Stimulated activated CD8-positive, alpha-beta memory T cell treated with anti-CD3 and anti-CD28 coated beads, Interleukin-12 subunit alpha, Interleukin-12 subunit beta, amount 100 ng/mL, for 4 hours (primary cell): ENCODE measurements at places on chromosomes 3 and 15.

GRCh38 chr3:156601497-156601896 is 46.6 kb upstream of the SSR3 start:
- DNase-seq: no peak

DNA sequence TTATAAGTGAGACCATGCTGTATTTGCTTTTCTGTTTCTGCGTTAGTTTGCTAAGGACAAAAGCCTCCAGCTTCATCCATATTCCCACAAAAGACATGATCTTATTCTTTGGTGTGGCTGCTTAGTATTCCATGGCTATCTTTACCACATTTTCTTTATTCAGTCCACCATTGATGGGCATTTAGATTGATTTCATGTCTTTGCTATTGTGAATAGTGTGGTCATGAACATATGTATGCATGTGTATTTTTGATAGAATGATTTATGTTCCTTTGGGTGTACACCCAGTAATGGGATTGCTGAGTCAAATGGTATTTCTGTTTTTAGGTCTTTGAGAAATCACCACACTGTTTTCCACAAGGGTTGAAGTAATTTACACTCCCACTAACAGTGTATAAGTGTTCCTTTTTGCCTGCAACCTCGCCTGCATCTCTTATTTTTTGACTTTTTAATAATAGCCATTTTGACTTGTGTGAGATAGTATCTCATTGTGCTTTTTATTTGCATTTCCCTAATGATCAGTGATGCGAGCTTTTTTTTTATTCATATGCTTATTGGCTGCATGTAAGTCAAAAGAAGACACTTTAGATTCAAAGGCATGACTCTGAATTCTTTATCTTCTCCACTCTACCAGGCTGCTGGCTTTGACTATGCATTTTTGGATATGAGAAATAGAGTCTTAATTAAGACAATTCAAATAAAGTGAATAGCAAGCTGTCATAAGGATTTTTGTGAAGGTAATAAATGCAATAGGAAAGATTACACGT is 183.3 kb upstream of the SYNPR start:
- no peak for DNase-seq

GRCh38 chr15:77085297-77085696 is 14.4 kb upstream of the TSPAN3 start:
- no peak for DNase-seq

DNA sequence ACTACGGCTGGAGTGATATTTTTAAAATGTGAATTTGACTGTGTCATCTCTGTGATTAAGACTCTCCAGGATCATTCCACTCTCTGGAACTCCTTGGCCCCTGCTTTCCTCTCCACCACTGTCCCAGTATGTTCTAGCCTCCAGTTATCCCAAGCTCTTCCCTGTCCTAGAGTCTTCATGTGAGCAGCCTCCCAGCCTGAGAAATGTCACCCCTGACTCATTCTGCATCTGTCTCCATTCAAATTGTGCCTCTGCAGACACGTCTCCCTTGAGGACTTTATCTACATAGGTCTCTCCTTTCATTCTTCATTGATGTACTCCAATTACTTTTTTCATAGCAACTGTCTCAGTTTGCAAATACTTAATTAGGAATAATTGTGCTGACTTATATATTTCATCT is 317.7 kb upstream of the ADAMTS9 start:
- DNase-seq: no peak

- no peak for DNase-seq
Observed at GRCh38 chr15:65801229-65801805, 9.2 kb upstream of the DENND4A start.

GRCh38 chr3:95721938-95722337 is 1092.5 kb upstream of the EPHA6 start:
- no peak for DNase-seq
